ENCODE measurements at places on chromosomes 11 and 22. TPM values are rescaled to one million over a fixed set of nuclear protein-coding genes. Genes with fewer than 3 reads are reported as not detected.

DCHS1 gene
- 49.9 TPM for total RNA-seq

DEPDC7 gene
- 3.1 TPM for total RNA-seq

ADM2 gene
- total RNA-seq, result not detected

RNF214 gene
- total RNA-seq, result 16.4 TPM

OR51D1 gene
- total RNA-seq, result not detected

AMOTL1 gene
- 34.6 TPM for total RNA-seq

GRAMD4 gene
- total RNA-seq, result 55.8 TPM

NTM gene
- 158 TPM for total RNA-seq

OVCH2 gene
- total RNA-seq, result not detected

TSGA10IP gene
- not detected for total RNA-seq
